Activated T-cell treated with anti-CD3 and anti-CD28 coated beads, Interleukin-2, amount 50 U/mL, for 72 hours (primary cell): ENCODE measurements at places on chromosomes 12 and 14. TPM values are rescaled to one million over a fixed set of nuclear protein-coding genes. Genes with fewer than 3 reads are reported as not detected.

GRCh38 chr14:97776890-97777558, 979.8 kb downstream of the VRK1 start:
- H3K4me1 ChIP-seq: peaks cover 24% of the 10 kb centered on the region
- no peaks in the 10 kb centered on the region for H3K27me3 ChIP-seq
- DNase-seq: no peak
- H3K4me3 ChIP-seq: no peak overlapping the region
- H3K36me3 ChIP-seq: no peaks in the 10 kb centered on the region

RERGL gene
- not detected for total RNA-seq

GRCh38 chr12:30820406-30820946, 65.7 kb upstream of the CAPRIN2 start:
- no peak overlapping the region for H3K27ac ChIP-seq
- peaks cover 66% of the 10 kb centered on the region for H3K27me3 ChIP-seq
- peaks cover 17% of the 10 kb centered on the region for H3K4me1 ChIP-seq
- no peak for DNase-seq
- H3K36me3 ChIP-seq: no peaks in the 10 kb centered on the region
- no peak overlapping the region for H3K4me3 ChIP-seq

GRCh38 chr12:101982307-101982706, 79.5 kb downstream of the WASHC3 start:
- H3K27me3 ChIP-seq: peaks cover 13% of the 10 kb centered on the region
- no peaks in the 10 kb centered on the region for H3K36me3 ChIP-seq
- H3K27ac ChIP-seq: no peak overlapping the region
- H3K4me1 ChIP-seq: no peaks in the 10 kb centered on the region
- H3K4me3 ChIP-seq: no peak overlapping the region

DNA sequence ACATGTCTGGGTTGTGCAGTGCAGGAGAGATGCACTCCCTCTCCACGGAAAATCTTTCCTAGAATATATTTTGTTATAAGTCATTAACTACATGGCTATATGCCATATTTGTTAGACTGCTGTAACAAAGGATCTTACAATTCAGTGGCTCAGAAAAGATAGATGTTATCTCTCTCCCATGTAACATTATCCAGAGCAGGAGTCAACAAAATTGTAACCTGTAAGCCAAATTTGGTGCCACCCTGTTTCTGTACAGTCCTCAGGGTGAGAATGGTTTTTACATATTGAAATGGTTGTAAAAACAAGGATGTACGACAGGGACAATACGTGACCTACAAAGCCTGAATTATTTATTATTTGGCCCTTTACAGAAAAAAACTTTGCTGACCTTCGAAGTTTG, 155.5 kb downstream of the KIF21A start:
- H3K4me1 ChIP-seq: no peaks in the 10 kb centered on the region
- no peak overlapping the region for H3K4me3 ChIP-seq
- DNase-seq: no peak
- H3K27ac ChIP-seq: no peak overlapping the region

DNA sequence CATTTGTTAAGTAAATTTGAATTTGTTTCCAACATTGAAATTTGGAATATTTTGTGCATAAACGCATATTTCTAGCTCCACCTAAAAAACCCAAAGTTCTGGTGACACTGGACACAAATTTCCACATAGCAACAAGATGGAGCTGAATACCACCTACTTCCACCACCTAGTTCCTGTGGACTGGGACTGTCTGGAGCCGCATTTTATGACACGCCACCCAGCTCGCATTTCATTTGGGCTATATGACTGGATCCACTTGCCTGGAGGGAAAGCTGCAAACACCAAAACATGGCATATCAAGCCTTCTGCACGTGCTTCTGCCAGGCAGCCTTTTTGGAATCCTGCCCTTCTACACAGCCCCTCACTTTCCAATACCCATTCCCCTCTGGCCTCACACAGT, 173.4 kb downstream of the KIF21A start:
- H3K27me3 ChIP-seq: peaks cover 13% of the 10 kb centered on the region
- no peak overlapping the region for H3K4me3 ChIP-seq
- DNase-seq: no peak
- no peak overlapping the region for H3K27ac ChIP-seq

DNA sequence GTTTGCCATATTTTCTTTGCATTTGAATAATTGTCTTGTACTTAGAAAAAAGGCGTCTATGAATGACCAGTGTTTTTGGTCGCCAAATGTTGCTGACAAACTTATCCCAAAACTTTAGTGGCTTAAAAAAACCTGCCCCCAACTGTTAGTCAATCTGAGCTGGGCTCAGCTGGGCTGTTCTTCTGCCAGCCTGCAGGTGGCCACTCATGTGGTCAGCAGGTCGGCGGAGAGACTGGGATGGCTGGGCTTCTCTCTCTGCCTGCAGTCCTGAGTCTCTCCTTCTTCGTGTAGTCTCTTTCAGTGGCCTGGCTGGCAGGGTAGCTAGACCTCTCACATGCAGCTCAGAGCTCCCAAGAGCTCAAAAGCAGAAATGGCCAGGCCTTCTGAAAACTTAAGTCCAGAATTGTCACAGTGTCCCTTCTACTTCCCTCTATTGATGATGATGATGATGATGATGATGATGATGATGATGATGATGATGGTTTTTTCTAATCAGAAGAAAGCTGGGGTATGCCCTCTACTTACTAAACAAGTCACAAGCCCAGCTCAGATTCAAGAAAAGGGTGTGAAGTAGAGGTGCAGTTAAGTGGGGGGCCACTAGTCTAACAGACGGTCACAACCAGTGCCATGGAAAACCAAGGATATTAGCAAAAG, 87.9 kb downstream of the PTPN11 start:
- H3K27ac ChIP-seq: no peak overlapping the region
- no peak overlapping the region for H3K4me3 ChIP-seq
- no peak for DNase-seq
- H3K4me1 ChIP-seq: no peaks in the 10 kb centered on the region
- peaks cover 33% of the 10 kb centered on the region for H3K36me3 ChIP-seq
- no peaks in the 10 kb centered on the region for H3K27me3 ChIP-seq

DNA sequence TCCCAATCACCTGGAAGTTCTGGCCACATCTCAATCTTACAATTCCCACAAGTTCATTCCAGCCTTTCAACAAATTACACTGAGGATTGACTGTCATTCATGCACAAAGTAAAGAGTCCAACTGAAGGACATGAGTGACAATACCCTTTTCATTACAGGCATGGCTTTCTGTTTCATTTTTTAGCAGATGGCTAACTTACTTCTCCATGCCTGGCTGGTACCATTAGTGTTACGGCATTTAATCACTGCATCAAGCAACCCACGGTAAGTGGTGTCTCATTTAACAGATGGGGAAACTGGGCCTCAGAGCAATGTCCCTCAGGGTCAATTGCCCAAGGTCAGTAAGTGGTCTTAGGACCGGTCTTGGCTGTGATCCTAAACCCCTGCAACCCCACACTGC, 114.4 kb downstream of the PRICKLE1 start:
- peaks cover 2% of the 10 kb centered on the region for H3K4me1 ChIP-seq
- no peak overlapping the region for H3K4me3 ChIP-seq
- no peak overlapping the region for H3K27ac ChIP-seq
- peaks cover 36% of the 10 kb centered on the region for H3K27me3 ChIP-seq
- DNase-seq: no peak
- H3K36me3 ChIP-seq: no peaks in the 10 kb centered on the region

AMN gene
- 3.9 TPM for total RNA-seq

DNA sequence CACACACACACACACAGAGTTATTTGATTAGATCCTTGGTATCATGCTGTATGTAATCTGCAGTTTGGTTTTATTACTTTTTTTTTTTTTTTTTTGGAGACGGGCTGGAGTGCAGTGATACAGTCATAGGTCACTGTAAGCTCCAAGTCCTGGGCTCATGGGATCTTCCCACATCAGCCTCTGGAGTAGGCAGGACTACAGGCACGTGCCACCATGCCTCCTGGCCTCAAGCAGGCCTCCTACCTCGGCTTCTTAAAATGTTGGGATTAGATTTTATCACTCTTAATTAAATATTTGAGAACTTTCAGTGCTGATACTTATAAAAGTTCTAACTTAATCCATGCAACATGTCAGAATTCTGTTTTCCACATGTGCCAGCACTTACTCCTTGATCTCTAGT, 31.3 kb upstream of the PSEN1 start:
- no peaks in the 10 kb centered on the region for H3K27me3 ChIP-seq
- H3K4me3 ChIP-seq: no peak overlapping the region
- no peak for DNase-seq
- peaks cover 15% of the 10 kb centered on the region for H3K36me3 ChIP-seq
- H3K27ac ChIP-seq: peak overlapping the region; percentile 13
- no peaks in the 10 kb centered on the region for H3K4me1 ChIP-seq

GAS2L3 gene
- total RNA-seq: 9.3 TPM

DNA sequence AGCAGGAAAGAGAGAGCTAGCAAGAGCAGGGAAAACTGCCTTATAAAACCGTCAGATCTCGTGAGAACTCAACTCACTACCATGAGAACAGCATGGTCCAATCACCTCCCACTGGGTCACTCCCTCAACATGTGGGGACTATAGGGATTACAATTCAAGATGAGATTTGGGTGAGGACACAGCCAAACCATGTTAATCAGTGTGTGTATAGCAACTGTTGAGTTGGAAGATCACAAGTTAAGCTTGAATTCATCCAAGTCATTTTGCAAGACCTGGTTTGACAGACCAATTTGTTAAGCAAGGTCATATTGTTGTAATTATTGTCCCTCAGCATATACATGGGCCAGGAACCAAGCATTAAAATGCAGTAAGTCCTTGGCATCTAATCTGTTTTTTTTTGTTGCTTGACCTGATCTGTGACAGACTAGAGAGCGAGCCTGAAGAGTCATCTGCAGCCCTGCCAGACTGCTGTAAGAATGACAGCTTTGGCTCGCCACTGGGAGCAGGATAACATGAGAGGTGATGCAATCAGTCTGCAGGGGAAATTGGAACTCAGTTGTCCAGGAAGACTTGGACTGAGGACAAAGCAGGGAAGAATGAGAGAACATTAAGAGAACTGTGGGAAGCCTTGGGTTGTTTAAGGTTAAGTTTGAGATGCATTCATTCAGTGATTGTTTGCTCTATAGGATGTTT, 297.6 kb upstream of the SEL1L start:
- no peaks in the 10 kb centered on the region for H3K27me3 ChIP-seq
- DNase-seq: no peak
- H3K27ac ChIP-seq: no peak overlapping the region

CEP290 gene
- 14.3 TPM for total RNA-seq

VWF gene
- 0.02 TPM for total RNA-seq

HSPB8 gene
- total RNA-seq: not detected

USP44 gene
- total RNA-seq: 12.0 TPM

HVCN1 gene
- total RNA-seq: 12.8 TPM

GSC gene
- total RNA-seq: not detected

DNA sequence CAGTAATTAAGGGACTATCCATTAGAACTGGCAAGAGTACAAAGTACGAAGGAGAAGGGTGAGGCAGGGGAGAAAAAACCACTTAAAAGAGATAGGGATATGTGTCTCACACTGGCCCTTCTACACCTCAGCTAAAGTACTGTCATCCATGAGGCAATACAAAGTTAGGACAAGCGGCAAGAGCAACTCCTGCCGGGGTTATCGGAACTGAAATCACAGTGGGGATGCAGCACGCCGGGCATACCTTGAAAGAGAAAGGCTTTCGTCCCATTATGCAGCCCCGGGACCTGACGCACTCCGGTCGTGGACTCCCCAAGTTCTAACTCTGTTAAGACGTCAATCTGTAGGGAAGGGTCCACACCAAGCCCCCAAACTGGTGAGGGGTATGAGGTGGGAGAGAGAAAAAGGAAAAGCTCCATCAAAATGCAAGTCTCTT, 1.1 kb downstream of the NELL2 start:
- peaks cover 21% of the 10 kb centered on the region for H3K27me3 ChIP-seq
- H3K4me1 ChIP-seq: peaks cover 49% of the 10 kb centered on the region
- H3K27ac ChIP-seq: peak overlapping the region; percentile 86

GRCh38 chr12:119660076-119660475, 7.9 kb upstream of the PRKAB1 start:
- no peak overlapping the region for H3K27ac ChIP-seq
- no peaks in the 10 kb centered on the region for H3K36me3 ChIP-seq
- no peaks in the 10 kb centered on the region for H3K27me3 ChIP-seq
- DNase-seq: no peak

TMEM63C gene
- total RNA-seq: 1.9 TPM

GRCh38 chr12:83256562-83256961, 569.9 kb downstream of the TMTC2 start:
- no peak overlapping the region for H3K4me3 ChIP-seq
- no peaks in the 10 kb centered on the region for H3K36me3 ChIP-seq
- no peaks in the 10 kb centered on the region for H3K4me1 ChIP-seq
